ENCODE measurements at places on chromosomes 11 and 22.
A peak's percentile ranks its signal among the peaks of the same experiment; 100 is the strongest.

DNA sequence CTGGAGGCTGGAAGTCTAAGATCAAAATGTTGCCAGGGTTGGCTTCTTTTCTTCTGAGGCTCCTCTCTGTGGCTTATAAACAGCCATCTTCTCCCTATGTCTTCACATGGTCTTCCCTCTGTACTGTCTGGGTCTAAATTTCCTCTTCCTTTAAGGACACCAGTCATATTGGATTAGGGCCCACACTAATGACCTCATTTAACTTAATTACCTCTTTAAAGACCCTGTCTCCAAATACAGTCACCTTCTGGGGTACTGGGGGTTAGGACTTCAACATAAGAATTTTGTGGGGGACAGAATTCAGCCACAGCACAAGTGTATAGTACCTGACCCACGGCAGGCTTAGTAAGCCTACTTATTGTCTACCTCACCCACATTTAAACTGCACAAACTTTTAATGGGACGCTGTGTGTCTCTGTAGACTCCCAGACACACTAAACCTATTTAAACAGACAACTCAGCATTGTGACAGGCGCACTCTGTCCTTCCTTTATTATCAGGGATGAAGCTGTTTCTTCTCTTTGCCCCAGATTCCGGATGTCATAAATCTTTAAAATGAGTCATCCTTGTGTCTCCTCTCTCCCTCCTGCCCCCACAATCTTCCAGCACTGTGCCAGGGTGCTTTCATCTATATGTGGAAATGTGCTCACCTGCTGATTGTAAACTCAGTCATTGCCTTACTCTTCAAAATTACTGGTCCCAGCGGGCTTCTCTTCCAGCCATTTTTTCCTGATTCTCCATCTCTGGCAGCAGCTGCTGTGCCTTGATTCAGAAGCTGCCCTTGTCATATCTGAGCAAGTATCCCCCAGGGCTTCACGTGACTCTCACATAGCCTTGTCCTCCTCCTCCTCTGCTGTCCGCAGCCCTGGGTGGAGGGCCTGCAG is 5.4 kb upstream of the MAPK8IP1 start:
- DNase-seq, result no peak

DNA sequence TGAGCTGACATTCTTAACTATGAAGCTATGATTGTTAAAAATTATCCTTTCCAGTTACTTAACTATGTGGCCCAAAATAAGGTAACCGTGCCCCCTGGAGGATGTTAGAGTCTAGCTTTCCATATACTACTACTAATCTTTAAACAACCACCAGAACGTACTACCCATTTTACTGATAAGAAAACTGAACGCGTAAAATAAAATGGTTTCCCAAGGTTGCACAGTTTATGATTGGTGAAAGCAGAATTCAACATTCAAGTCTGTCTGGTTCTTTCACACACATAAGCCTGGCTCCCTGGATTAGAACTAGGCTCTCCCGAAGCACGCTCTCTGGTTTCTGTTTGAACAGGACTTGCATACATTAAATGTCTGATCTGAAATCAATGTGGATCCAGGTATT is 437.8 kb upstream of the CCDC90B start:
- DNase-seq, result peak; percentile 2

- DNase-seq, result no peak
These were observed 62.8 kb downstream of the MORC2 start for GRCh38 chr22:30905696-30906341.

DNA sequence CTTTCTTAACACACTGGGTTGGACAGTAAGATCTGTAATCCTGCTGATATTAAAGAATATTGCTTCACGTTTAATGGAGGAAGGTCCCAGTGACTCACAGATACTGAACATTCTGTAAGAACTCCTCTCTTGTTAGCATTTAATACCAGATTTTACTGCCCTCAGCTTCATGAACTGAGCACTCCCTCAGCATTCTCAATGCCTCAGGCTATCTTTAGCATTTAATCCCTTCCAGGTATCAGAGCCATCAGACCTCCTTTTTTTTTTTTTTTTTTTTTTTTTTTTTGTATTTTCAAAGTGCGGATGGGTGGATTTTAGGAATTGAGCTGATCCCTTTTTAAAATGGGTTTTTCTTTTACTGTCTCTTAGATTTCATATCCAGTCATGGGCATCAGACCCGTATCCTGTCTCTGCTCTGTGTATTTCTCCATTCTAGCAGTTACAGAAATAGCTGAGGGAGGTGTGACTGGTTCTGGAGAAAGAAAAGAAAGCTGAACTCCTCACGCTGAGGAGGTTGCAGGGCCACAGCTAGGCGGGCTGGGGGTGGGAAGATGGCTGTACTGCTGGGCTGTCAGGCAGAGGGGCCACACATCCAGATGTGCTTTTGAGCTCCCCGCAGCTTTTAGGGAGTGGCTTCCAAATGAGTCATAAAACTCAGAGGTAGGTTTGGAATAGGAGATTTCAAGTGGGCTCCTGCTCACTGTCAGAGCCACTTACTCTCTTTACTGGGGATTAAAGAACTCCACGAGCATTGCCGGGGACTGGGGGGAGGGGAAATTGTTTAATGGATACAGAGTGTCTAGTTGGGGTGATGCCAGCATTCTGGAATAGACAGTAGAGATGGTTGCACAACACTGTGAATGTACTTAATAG is 97.0 kb downstream of the SYT9 start:
- no peak for DNase-seq

DNA sequence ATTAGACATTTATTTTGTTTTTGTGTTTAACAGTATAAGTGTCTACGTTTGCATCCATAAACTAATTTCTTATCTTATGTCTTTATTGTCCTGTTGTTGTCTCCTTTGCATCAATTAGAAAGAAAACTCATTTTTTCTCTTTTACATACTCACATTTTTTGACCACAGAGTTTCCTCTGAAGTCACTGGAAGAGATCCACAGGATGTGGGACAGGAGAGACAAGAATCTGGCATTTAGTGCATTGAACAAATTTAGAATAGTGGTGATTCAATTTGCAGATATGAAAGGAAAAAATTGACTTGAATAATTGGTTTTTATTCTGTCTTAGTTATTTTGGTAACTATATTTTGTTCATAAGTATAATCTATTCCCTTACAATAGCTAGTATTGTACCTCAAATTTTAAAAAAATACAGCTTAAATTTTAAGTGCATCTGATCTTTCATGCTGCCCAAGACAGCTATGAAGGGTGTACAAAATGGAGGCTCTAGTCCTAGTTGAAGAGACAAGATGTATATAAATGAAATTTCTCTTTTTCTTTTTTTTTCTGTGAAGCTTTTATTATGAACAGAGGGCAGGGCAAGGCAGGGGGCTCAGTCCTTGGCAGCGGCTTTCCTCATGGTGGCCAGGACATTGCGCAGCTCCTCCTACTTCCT is 24.4 kb downstream of the HORMAD2 start:
- DNase-seq, result no peak

- no peak for DNase-seq
These were observed 170.8 kb downstream of the DDX10 start for GRCh38 chr11:108835624-108836023.

- no peak for DNase-seq
These were observed 54.9 kb upstream of the LMO1 start for GRCh38 chr11:8318536-8318935.

DNA sequence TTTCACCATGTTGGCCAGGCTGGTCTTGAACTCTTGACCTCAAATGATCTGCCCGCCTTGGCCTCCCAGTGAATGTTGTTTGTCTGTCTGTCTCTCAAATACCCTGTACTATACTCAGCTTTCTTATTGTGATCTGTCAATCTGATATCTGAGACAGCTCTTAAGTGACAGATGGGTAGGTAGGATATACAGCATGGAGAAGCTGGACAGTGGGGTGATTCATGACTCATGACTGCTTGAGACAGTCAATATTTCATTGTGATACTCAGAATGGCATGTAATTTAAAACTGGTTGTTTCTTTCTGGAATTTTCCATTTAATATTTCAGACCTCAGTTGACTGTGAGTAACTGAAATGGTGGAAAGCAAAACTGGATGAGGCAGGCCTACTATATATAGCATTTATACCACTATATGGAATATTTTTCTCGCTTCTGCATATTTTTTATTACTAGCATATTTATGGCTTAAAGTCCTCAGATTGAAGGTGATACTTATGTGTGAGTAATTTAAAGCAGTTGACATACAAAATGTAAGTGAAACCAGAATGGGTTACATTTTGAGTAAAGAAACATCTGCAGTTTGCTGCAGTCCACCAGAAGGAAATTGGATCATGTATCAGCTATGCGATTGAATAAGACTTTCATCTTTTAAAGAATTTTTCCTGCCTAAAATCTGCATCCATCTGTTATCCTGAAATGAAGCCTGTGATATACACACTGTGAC is 22.3 kb downstream of the ARHGAP42 start:
- DNase-seq, result no peak

DNA sequence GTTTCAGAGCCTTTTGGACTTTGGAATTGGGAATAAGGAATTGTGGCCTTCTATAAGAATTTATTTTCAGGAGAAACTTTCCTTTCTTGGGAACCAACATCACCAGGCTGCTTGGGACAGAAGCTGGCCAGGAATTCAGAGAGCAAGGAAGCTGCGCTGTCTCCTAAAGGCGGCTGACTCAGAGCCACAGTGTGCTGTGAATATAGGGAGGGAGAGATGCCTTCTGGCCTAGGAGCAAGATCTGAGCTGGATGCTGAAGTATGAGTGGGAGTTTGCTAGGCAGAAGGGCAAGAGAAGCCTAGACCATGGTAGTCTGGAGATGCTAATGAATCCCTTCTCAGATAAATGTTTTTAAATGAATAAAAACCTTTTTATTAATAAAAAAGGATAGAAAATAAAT is 213.7 kb upstream of the TBCEL start:
- no peak for DNase-seq

DNA sequence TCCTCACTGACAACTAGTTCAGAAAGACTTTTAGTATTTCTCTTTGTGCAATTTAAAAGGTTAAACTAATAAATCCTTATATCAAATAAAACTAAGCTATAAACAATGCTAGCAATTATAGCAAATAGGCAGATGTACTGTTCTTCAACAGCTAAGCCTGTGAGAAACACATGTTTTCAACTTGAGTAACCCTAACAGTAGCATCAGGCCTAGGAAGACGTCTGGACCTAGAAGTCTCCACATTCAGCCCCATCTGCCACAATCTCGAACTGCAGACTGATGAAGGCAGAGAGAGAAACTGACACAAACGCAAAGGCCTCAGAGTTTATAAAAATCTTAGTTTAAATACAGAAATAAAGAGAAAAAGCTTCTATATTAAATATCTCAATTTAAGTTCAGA is 2.5 kb downstream of the ST13 start:
- DNase-seq, result no peak

DNA sequence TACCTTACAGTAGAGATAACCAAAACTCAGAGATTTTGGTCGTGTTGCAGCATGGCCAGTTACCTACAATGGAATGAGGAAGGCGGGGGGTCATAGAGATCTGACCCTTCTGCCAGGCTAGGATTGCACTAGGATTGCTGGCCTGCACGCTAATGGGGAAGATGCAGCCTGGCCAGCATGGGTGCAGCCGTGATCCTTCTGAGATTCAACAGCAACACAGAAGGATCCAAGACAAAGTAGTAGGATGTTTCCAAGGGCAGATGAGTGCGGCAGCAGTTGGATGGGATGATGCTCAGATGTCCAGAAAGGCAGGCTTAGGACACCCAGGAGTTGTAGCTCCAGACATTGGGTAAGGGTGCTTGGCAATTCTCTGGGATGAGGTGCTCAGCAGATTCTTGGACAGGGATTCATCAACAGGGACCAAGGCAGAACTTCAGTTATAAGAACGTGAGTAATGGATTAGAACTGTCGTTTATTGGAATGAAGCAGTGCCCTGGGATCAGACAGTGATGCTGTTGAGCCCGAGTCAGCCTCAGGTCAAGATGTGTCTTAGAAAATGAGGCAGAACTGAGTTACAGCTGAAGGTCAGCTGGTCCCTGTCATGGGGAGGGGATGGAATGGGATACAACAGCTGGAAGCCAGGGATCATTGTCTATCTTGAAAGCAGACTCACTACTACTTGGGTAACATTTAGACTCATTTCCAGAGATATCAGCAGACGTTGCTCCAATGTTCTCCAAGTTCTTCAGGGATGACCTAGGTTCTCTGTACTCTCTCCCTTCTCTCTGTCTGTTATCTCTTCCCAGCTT is 71.0 kb downstream of the PARVA start:
- no peak for DNase-seq

GRCh38 chr11:131671734-131672133 is 301.3 kb downstream of the NTM start:
- no peak for DNase-seq

GRCh38 chr11:4105916-4106315 is 11.3 kb downstream of the RRM1 start:
- no peak for DNase-seq

Measured in NCI-H1694 (cell line).